ENCODE measurements at places on chromosomes 13 and 19. TPM values are rescaled to one million over a fixed set of nuclear protein-coding genes. Genes with fewer than 3 reads are reported as not detected.

The NTN5 gene
- not detected for total RNA-seq

The CBY2 gene
- 0.53 TPM for total RNA-seq

The GDF15 gene
- total RNA-seq: 2.2 TPM

The RNF225 gene
- total RNA-seq: 0.27 TPM

The GFY gene
- not detected for total RNA-seq

The SIAH3 gene
- total RNA-seq: not detected

The LILRA1 gene
- total RNA-seq: not detected

The UBE2L5 gene
- not detected for total RNA-seq

The DLL3 gene
- 0.93 TPM for total RNA-seq

The CGB8 gene
- not detected for total RNA-seq

The TMEM86B gene
- total RNA-seq: 8.3 TPM

The SKA3 gene
- 26.2 TPM for total RNA-seq

The PGLYRP1 gene
- not detected for total RNA-seq

The ZNF492 gene
- total RNA-seq: not detected

The SOHLH2 gene
- not detected for total RNA-seq

The ZNF568 gene
- total RNA-seq: 0.48 TPM

The ZBTB7A gene
- 42.4 TPM for total RNA-seq

The ZNF440 gene
- 3.6 TPM for total RNA-seq

The SAMD4B gene
- 36.1 TPM for total RNA-seq

The LIPE gene
- 31.9 TPM for total RNA-seq

The ALOX5AP gene
- total RNA-seq: 48.5 TPM

The EVI5L gene
- total RNA-seq: 13.8 TPM

The PCP2 gene
- 0.62 TPM for total RNA-seq
